ELR (cell line): ENCODE measurements at places on chromosomes 12 and 14.

DNA sequence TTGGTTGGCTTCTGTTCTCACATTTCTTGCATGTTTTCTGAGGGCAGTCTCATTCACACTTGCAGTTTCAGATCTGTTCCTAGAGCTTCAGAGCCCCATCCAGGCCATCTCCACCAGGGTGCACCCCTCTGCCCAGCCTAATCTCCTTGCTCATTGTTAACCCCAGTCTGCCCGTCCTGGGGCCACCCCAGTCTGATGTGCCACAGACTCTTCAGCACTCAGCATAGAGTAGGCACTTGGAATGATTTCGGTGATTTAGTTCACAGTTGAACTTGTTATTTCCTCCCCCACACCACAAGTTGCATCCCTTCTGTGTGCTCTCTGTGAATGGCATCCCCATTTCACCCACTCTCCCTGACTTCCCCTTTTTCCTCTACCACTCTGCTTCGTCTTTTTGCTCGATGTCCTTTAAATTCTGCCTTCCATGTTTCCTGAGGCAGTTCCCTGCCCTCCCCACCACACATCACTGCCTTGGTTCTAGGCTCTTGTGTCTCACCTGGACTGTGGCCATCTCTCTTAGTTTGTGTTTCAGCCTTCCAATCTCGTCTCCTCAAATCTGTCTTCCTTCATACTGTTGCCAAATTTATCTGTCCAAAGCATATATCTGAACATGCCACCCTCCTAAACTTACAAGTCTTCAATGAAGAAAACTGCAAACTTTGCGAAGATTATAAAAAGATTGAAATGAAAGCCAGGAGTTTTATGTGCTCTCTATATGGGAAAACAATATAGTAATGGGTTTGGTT, 41.5 kb downstream of the ANO6 start:
- DNase-seq = no peak

GRCh38 chr12:91774434-91774921, 371.2 kb downstream of the BTG1 start:
- peak; percentile 36 for DNase-seq

DNA sequence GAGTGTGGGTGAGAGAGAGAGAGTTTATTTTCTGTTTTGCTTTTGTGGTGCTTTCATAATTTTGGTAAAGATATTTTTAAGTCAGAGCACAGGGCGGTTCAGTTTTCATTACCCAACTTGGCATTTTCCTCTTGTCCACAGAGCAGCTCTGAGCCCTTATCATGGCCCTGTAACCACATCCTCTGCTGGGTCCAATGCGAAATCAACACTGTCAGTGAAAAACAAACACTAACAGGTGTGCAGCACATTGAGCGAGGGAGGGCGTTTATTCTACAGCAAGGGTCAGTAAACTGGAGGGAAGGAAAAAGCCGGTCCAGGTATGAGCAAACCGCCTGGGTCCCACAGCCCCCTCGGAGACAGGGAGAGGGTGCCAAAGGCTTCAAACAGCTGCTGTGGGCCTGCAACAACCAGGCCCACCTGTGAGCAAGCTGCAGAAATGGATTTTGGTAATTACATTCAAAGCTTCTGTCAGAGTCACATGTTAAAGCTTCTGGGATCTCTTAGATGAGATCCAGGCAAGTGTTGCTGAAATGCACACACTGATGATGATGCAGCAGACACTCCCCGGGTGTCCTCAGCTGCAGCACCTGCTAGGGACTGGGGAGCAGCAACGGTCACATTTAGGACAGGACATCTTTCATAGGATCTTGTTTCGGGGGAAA, 132.7 kb upstream of the DYRK2 start:
- no peak for DNase-seq

- DNase-seq = no peak
Observed at GRCh38 chr12:13193505-13194231, 2.9 kb upstream of the EMP1 start.

GRCh38 chr12:6036509-6036908, 88.0 kb downstream of the VWF start:
- DNase-seq = no peak

DNA sequence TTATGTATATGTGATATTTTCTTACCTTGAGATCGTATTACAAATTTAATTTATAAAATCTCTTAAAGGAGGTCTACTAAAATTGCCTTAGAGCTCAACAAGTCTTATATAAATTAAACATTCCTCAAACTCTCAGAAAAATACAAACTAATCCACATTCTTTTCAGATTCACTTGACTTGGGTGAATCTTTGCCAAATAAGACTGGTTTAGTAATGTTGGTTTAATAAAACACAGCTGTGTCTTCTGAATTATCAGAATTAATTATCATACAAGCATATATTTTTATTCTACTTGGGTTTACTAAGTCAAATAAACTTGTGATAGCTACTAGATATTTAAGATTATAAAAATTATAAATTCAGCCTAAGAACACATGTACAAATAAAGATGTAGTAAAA, 13.3 kb downstream of the GLIPR1L2 start:
- no peak for DNase-seq

- DNase-seq = no peak
Observed at GRCh38 chr12:94597268-94597667, 53.1 kb downstream of the TMCC3 start.

- DNase-seq = no peak
Observed at GRCh38 chr12:80490329-80490728, 46.3 kb downstream of the PTPRQ start.

DNA sequence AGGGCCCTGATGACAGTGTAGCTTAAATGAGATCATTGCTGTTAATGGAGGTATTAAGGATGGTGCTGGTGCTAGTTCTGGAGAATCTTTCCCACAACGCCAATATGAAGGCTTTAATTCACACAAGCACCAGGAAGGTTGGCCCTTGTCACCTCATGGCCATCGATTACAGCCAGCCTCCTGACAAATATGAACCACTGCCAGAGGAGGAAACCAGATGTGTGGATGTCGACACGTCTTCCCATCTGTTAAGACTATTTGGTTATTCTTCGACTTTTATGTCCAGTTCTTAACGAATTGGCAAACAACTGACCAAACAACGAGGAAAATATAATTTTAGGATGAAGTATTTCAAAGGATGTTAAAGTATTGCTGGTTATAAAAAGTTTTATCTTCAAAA, 79.5 kb downstream of the PIK3C2G start:
- DNase-seq = no peak

- no peak for DNase-seq
Observed at GRCh38 chr12:113135178-113136127, at the start of gene RASAL1. Gene RASAL1 (minus strand): TSS chr12:113135761. CDS start chr12:113135462, 299 bp downstream.

- no peak for DNase-seq
Observed at GRCh38 chr12:17640615-17641014, 449.4 kb downstream of the RERGL start.

- DNase-seq = no peak
Observed at GRCh38 chr14:50862036-50862570, 9.8 kb upstream of the ABHD12B start.

- no peak for DNase-seq
Observed at GRCh38 chr14:78851189-78851588, 681.0 kb downstream of the NRXN3 start.

GRCh38 chr14:82328442-82328841, 794.8 kb upstream of the SEL1L start:
- DNase-seq = no peak

DNA sequence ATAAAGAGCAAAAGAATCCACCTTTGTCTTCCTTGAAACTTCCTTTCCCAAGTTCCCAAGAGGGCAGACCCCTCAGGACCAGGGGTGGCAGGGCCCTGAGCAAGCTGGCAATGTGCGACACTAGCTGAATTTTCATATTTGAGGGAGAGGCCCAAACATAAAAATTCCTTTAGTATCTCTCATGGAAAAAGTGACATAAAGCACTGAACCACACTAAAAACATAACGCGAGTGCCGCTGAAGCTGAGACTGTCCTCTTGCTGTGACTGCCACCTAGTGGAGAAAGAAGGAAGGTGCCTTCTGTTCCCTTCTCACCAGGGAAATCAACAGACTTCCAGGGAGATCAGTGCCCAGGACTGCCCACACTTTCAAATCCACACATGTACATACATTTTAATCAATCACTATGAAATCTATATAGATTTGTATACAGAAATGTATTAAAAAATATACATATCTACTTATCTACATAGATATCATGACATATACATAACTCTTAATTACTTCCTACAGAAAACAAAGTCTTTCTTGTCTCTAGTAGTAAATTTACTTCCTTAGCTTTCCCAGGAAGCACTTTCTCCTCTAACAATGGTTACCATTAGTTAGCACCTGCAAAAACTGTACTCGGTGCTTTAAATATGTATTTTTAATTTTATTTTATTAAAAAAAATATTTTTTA, 53.8 kb downstream of the SSH1 start:
- peak; percentile 94 for DNase-seq

DNA sequence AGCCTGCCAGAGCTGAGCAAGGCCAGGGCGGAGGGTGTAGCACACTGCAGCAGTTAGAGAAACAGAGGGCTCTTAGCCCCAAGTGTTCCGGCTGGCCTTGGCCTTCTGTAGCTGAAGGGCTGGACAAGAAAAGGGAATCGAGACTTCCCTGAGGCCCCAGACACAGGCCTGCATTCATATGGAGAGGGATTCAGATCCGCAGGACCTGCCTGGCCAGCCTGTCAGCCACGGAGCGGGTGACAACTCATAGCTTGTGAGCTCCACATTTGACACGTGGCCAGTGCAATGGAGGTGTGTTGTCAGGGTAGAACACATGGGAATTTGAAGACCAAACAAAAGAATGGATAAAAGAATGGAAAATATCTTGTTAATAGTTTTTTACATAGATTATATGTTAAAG, 182.2 kb upstream of the GSC start:
- no peak for DNase-seq

- DNase-seq = peak; percentile 66
Observed at GRCh38 chr12:121579190-121579791, 1.5 kb downstream of the KDM2B start.

DNA sequence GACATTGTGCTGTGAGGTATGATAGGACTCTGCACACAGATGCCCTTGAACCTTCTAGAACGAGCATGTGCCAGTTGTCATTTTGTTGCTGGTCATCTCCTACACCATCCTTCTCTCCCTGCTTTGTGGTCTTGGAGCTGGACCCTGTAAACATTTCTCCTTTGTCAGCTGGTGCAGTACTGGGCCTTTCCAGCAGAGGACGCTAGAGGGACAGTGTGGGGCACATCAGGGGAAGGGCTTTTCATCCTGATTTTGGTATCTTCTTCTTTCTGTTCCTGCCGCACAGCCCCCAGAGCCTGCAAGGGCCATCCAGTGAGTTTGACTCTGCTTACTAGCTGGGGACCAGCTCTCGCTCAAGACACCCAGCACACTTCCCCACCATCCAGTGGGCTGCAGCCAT, 484.6 kb downstream of the AACS start:
- DNase-seq = no peak

DNA sequence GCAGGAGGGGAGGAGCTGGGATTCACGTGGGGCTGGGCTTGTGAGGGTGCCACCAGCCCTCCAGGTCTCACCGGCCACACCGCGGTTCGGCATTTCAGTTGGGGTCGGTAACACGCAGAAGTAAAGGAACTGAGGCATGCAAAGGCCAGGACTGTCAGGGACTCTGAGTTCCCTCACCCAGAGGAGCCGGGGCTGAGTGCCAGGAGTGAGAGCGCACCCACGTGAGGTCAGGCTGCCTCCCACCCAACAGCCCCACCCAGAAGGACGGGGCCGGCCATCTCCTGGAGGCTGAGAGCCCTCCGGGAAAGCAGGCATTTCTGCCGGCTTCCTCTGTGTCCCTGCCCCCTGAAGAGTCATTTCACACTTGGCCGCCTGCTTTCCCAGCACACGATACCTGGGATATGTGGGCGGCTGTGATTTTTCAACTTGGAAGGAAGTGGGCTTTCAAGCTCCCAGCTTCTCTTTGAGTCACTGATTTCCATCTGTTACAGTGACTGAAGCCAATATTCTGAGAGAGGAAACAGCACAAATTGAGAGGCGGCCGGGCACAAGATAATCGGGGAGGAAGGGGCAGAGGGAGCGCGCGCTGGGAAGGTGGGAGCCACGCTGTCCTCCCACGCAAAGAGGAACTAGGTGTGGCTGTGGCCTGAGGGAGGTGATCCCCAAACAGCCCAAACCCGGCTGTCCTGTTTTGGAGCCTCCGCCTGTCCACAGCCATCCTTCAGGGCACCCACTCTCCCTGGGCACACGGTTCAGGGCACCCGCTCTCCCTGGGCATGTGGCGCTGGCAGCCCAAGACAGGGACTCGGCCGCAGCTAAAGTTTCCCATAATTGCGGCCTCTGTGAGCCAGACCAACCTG, 19.0 kb downstream of the GALNT9 start:
- DNase-seq = no peak

GRCh38 chr14:58109744-58110143, 42.3 kb downstream of the ARMH4 start:
- DNase-seq = peak; percentile 6
